ENCODE measurements at places on chromosomes 2 and 18. TPM values are rescaled to one million over a fixed set of nuclear protein-coding genes. Genes with fewer than 3 reads are reported as not detected.
A peak's percentile ranks its signal among the peaks of the same experiment; 100 is the strongest.

GRCh38 chr2:218557941-218558340 lies 10.2 kb downstream of the USP37 start:
- no peaks in the 10 kb centered on the region for H3K27me3 ChIP-seq
- peaks cover 72% of the 10 kb centered on the region for H3K36me3 ChIP-seq
- no peaks in the 10 kb centered on the region for H3K4me1 ChIP-seq
- H3K27ac ChIP-seq, result no peak overlapping the region

GRCh38 chr18:76894566-76895346 lies 72.4 kb downstream of the ZNF236 start:
- peaks cover 6% of the 10 kb centered on the region for H3K36me3 ChIP-seq
- H3K4me3 ChIP-seq, result no peak overlapping the region
- no peaks in the 10 kb centered on the region for H3K4me1 ChIP-seq
- H3K27ac ChIP-seq, result no peak overlapping the region

DNA sequence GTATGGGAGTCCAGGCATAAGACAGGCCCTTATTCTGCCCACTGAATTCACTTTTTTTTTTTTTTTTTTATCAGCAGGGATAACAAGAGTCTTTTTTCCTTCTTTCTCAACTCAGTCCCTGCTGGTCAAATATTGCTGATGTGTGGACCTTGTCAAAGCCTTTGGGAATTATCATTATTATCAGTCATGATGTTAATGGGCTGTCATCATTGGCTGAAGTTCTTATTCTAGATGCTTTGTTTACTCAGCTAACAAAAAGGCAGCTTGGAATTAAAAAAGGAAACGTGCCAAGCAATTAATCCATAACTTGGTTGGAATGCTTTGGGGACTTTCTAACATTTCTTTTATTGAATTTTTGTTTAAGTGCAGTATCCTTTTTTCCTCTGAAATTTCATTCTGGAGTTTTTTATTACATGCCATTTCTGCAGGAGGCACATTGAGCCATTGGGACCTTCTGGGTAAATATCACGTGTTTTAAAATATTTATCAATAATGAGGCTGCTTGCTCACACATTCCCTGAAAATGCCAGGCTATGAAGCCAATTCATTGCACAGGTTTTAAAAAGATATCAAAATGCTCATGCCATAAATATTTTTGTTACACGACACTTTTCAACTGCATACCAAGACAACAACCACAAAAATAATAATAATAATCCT lies 246.3 kb downstream of the TXNL1 start:
- H3K36me3 ChIP-seq, result no peaks in the 10 kb centered on the region
- no peaks in the 10 kb centered on the region for H3K4me1 ChIP-seq
- no peak overlapping the region for H3K4me3 ChIP-seq

GRCh38 chr2:19753314-19753713 lies 148.5 kb downstream of the TTC32 start:
- no peak for DNase-seq
- no peaks in the 10 kb centered on the region for H3K4me1 ChIP-seq
- H3K27ac ChIP-seq, result no peak overlapping the region
- no peaks in the 10 kb centered on the region for H3K27me3 ChIP-seq

DNA sequence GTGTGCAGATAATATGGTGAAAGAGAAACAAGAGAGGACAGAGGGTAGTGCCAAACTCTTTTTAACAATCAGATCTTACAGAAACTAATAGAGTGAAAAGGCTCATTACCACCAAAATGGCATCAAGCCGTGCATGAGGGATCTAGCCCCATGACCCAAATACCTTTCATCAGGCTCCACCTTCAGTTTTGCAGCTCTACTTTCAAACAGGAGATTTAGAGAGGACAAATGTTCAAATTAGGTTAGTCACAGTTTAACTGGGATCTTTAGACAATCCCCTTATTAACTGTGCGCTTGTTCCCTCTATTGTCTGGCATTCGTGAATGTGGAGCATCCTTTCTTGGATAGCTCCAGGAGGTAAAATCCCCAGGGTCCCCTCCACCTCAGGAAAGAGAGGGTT lies 1209.3 kb upstream of the CHAC2 start:
- H3K27me3 ChIP-seq, result no peaks in the 10 kb centered on the region
- DNase-seq, result no peak
- no peaks in the 10 kb centered on the region for H3K36me3 ChIP-seq

Gene TMBIM1
- total RNA-seq, result 308 TPM

- no peaks in the 10 kb centered on the region for H3K4me1 ChIP-seq
- no peaks in the 10 kb centered on the region for H3K27me3 ChIP-seq
- H3K27ac ChIP-seq, result no peak overlapping the region
- H3K36me3 ChIP-seq, result no peaks in the 10 kb centered on the region
These were observed 1.7 kb downstream of the ALLC start for GRCh38 chr2:3659447-3660432.

DNA sequence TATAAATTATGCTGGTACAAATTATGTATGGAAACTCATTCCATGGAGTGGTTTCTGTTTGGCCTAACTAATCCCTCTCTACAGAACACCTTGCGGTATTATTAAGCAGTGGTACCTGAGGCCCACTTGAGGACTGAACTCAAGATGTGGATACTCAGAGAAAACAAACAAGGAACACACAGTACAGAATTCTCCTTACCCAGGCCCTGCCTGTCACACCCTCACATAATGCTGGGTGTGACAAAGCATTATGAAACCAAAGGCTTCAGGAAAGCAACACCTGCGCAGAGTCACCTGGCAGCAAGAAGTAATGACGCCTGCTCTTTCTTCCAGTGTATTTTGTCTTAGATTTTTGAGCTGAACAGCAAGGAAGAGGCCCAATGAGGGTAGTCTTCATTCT lies 264.7 kb downstream of the PAX3 start:
- no peaks in the 10 kb centered on the region for H3K4me1 ChIP-seq
- H3K27me3 ChIP-seq, result no peaks in the 10 kb centered on the region
- H3K4me3 ChIP-seq, result no peak overlapping the region
- DNase-seq, result no peak

Gene CCDC121
- total RNA-seq, result 3.0 TPM

GRCh38 chr18:60372596-60372995 lies at the start of gene MC4R:
MC4R (minus strand) TSS chr18:60372775; CDS start chr18:60372349, 426 bp downstream.
- no peaks in the 10 kb centered on the region for H3K27me3 ChIP-seq
- no peaks in the 10 kb centered on the region for H3K36me3 ChIP-seq
- no peaks in the 10 kb centered on the region for H3K4me1 ChIP-seq
- no peak within 1 kb of the TSS for H3K4me3 ChIP-seq
- DNase-seq, result peak; percentile 96

DNA sequence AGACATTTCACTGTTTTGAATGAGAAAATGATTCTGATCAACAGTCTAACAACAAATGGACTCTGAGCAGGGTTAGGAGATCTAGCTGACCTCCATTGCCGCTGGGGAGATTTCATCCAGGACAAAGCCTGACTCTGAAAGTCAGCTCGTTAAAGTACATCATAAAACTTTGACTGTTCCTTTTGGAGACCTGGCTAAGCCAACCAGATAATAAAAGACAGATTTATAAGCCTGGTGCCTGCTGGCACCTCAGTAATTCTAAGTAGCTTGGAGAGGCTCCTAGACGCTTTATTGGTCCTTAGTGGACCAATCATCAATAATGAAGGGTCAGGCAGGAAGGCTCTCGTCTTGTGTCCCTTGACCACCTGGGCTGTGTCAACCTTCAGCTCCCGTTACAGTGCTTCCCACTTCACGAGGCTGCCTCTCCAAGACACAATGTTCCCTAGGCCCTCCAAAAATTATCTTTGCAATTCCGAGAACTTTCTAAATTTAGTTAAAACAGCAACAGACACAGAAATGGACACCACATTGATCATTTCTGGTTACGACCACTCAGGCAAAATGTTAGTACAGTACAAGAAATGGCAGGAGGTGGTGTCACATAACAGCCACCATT lies 47.9 kb upstream of the PMAIP1 start:
- no peak overlapping the region for H3K27ac ChIP-seq
- no peaks in the 10 kb centered on the region for H3K27me3 ChIP-seq
- no peaks in the 10 kb centered on the region for H3K36me3 ChIP-seq
- no peaks in the 10 kb centered on the region for H3K4me1 ChIP-seq

- peaks cover 2% of the 10 kb centered on the region for H3K4me1 ChIP-seq
- H3K36me3 ChIP-seq, result no peaks in the 10 kb centered on the region
- no peak for DNase-seq
- H3K27me3 ChIP-seq, result no peaks in the 10 kb centered on the region
- no peak overlapping the region for H3K27ac ChIP-seq
These were observed 140.2 kb downstream of the SH3BP4 start for GRCh38 chr2:235091983-235092382.

Gene STRN
- total RNA-seq, result 25.4 TPM

- no peak for DNase-seq
- no peaks in the 10 kb centered on the region for H3K4me1 ChIP-seq
- no peaks in the 10 kb centered on the region for H3K27me3 ChIP-seq
- no peaks in the 10 kb centered on the region for H3K36me3 ChIP-seq
These were observed 218.8 kb downstream of the CYP26B1 start for GRCh38 chr2:71928734-71929481.

DNA sequence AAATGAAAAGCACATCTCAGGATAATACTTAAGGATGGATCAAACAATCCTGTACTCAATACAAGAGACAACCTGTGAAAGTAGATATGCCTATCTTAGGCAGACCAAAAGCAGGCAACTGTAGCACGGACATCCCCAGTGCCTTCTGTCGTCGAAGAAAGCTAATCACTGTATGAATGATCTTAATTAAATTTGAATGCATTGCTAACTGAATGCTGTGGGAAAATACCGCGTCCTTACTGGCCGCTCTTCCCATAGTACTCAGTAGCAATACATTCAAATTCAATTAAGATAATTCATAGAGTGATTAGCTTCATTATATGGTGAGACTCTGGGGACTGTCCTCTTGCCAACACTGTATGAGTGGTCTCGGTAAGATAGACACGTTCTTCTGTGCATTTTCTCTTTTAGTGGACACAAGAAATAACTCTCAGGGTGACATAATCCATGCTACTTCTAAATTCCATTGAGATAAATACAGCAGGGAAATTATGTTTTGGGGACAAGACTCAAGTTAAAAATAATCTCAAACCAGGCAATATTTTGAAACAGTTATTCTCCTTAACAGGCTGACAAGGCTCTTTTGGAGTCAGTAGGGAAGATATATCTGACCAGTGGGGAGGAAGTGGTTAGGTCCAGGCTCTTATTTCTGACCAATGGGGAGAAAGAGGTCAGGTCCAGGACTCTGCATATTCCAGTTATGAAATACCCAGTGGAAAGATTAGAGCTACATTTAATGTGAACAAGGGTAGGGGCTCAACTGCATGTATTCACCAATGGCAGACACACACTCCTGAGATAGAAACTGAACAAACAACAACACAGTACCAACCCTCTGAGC lies 97.3 kb downstream of the DOCK10 start:
- H3K27ac ChIP-seq, result peak overlapping the region; percentile 78
- H3K4me3 ChIP-seq, result peak overlapping the region; percentile 27
